Cardiac fibroblast (primary cell): ENCODE measurements at places on chromosomes 4 and X.

DNA sequence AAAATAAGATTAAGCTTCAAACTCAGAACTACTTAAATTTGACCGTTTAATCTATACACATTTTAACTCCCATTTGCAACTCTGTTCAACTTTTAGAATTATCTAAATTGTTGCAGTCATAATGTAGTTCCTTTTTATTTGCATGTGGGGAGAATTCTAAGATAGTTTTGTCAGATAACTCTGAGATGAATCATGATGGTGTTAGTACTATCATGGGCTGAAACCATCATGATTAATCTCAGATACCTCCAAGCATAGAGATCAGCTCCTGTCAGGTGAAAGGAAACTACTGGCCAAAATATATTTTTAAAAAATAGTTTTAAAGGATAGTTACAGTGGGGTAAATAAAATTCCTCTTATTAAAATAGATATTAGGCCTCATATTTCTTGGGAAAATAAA, 39.0 kb downstream of the FBXO8 start:
- DNase-seq: peak; percentile 18

DNA sequence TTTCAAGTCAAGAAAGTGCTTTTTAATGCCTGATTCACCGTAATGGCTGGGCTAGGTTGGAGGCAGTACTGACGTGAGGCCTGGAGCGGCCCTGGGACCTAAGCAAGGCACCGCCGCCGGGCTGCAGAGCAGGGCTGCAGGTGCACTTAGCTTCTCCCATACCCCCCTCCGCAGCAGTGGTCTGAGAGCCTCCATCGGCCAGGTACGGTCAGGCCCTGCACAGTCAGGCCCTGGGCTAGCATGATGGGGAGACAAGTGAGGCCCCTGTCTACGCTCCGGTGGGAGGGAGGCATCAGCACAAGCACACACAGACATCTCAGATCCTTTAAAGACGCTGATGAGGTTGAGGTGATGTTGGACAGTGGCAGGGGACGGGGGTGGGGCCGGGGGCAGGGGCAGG, 4.7 kb downstream of the MAEA start:
- no peak for DNase-seq

GRCh38 chr4:92182006-92182735, 121.6 kb upstream of the GRID2 start:
- no peak for DNase-seq

- DNase-seq: peak; percentile 63
Observed at GRCh38 chr4:80307183-80307735, 28.3 kb upstream of the CFAP299 start.

- peak; percentile 57 for DNase-seq
Observed at GRCh38 chr4:54683616-54684346, 26.0 kb downstream of the KIT start.

GRCh38 chrX:34632384-34632783, 24.7 kb downstream of the TMEM47 start:
- peak; percentile 8 for DNase-seq

DNA sequence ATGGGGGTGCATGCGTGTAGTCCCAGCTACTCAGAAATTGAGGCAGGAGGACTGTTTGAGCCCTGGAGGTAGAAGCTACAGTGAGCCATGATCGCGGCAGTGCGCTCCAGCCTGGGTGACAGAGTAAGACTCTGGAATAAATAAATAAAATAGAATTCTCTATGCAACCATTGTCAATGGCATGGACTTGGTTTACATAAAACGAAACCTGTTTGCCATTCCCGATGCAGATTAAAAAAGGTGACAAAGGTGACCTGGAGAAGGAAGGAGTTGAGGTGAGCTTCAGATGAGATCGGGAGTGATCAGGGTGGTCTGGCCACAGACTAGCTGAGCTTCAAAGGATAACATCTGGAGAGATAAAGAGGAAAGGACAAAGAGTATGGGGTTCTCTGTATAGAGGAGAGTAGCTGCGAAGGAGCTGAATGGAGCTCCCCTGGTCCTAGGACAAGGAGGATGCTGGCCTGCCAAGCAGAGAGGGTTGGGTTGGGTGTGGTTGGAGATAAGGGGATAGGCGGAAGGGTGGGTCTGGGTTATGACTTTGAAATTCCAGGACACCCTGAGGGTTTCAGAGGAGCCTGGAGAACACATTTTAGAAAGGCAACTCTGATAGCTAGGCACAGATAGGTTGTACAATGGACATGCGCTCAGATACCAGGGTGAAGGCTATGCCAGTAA, 98.6 kb downstream of the RBM47 start:
- no peak for DNase-seq

GRCh38 chrX:45824471-45824870, 623.8 kb upstream of the DIPK2B start:
- peak; percentile 96 for DNase-seq

- DNase-seq: no peak
Observed at GRCh38 chrX:118249146-118249545, 96.8 kb upstream of the WDR44 start.

- no peak for DNase-seq
Observed at GRCh38 chr4:40070387-40070786, 13.7 kb downstream of the N4BP2 start.

- DNase-seq: no peak
Observed at GRCh38 chr4:73335679-73336078, 68.4 kb upstream of the ALB start.

DNA sequence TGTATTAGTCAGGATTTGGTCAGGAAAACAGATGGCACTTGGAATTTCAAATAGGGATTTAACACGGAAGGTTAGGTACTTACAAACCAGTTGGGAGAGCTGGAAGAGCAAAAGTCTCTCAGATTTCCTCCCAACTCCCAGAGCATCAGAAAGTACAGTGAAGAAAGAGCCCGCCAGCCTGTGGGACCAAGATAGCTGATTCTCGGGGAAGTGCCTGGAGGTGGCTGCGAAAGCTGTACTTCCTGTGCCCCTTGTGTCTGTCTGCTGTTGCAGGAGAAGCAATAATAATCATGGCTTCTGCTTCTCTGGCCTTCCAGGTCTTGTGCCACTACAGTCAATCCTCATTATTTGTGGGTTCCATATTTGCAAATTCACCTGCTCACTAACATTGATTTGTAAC, 221.0 kb upstream of the BCOR start:
- no peak for DNase-seq

- peak; percentile 84 for DNase-seq
Observed at GRCh38 chr4:127400731-127401346, 231.9 kb upstream of the INTU start.

DNA sequence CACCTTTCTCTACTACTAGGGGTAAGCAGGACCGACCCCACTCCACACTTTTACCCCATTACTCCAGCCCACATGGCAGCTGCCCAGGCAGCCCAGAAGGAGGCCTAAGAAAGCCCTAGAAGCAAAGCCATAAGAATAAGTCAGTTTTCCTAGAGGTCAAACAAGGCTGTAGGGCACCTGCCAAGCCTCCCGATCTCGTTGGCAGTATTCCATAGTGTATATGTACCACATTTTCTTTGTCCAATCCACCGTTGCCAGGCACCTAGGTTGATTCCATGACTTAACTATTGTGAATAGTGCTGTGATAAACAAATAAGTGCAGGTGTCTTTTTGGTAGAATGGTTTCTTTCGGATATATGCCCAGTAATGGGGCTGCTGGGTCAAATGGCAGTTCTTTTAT, 54.2 kb downstream of the RHOXF2B start:
- DNase-seq: no peak

- no peak for DNase-seq
Observed at GRCh38 chrX:15758140-15758539, 20.1 kb downstream of the CA5B start.

DNA sequence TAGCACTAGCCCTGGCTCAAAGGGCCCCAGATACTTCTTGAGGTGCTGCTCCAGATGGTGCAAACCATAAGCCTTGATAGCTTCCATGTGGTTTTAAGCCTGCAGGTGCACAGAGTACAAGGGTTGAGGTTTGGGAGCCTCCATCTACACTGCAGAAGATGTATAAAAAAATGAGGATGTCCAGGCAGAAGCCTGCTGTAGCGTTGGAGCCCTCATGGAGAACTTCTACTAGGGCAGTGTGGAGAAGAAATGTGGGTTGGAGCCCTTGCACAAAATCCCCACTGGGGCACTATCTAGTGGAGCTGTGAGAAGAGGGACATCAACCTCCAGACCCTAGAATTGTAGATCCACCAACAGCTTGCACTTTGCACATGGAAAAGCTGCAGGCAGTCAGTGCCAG, 231.9 kb downstream of the CHIC2 start:
- DNase-seq: no peak

DNA sequence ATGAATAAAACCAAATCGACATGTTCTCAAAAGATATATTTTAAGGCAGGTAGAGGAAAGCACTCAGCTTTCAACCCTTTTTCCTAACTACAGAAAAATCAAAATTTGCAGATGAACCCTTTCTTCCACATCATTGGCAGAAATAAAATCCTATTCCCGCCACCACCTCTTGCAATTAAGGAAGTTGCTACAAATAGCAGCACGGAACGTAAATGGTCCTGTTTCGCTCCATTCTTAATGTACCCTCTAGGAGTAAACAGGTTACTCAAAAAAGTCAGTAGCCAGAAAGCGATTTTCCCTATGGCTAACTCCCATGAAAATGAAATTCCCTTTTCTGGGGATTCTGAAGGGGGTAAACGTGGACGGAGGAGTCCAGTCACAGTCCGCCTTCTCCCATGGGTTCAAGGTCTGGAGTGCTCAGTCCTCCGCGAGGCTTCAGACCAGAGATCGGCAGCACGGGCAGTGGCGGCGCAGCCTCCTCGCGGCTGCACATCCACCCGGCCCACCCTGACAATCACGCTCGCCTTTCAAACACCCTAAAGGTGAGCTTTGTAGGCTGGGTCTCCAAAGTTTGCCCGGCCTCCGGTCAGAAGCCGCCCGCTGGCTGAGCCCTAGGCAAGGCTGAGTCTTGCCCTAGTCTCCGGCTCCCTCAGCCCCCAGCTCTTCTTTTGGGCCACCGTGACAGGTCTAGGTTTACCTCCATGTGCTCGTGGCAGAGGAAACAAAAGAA, 1.8 kb downstream of the ATP11C start:
- peak; percentile 14 for DNase-seq

DNA sequence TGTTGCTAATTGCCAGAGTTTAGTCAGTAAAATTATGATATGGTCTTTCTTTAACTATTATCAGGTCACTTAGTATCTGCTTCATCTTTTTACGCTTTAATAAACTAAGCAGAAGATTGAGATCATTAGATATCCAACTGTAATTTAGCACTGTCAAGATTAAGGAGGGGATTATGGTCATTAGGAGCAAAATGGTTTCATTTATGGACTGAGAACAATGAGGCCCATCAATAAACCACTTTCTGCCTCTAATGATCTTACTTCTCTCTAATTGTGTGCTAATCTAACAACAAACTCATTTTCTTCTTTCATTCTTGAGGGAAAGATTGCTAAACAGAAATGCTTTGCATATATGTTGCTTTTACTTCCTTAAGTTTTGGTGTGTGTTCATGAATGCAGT, 340.4 kb downstream of the RPA4 start:
- DNase-seq: no peak

GRCh38 chr4:173505924-173506518, 24.0 kb downstream of the HAND2 start:
- DNase-seq: peak; percentile 78

- DNase-seq: no peak
Observed at GRCh38 chr4:7212101-7212674, 19.9 kb downstream of the SORCS2 start.

GRCh38 chrX:137425273-137425902, 140.5 kb upstream of the ZIC3 start:
- no peak for DNase-seq

- no peak for DNase-seq
Observed at GRCh38 chrX:2324151-2324550, 176.6 kb downstream of the DHRSX start.

DNA sequence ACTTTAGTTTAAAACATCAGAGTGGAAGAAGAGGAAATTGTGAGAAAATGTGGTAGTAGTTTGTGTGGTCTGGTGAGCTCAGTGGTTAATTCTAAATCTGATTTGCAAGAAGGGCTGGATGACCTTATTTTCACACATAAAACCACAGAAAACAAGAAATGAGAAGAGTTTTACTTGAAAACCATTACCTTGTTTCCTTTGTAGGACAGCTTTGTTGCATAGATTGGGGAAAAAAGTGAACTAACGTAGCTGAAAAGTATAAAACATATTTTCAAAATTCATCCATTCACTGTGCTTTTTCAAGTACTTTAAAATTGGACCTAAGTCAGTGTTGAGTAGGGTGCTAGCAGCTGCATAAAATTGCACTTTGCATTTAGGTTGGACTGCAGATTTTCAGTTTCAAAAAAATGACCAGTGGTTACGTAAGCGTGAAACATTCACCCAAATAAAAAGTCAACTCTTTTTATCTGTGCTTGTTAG, 211.3 kb downstream of the ARHGAP10 start:
- no peak for DNase-seq

- DNase-seq: peak; percentile 18
Observed at GRCh38 chr4:25031077-25031621, 403 bp upstream of the LGI2 start.

DNA sequence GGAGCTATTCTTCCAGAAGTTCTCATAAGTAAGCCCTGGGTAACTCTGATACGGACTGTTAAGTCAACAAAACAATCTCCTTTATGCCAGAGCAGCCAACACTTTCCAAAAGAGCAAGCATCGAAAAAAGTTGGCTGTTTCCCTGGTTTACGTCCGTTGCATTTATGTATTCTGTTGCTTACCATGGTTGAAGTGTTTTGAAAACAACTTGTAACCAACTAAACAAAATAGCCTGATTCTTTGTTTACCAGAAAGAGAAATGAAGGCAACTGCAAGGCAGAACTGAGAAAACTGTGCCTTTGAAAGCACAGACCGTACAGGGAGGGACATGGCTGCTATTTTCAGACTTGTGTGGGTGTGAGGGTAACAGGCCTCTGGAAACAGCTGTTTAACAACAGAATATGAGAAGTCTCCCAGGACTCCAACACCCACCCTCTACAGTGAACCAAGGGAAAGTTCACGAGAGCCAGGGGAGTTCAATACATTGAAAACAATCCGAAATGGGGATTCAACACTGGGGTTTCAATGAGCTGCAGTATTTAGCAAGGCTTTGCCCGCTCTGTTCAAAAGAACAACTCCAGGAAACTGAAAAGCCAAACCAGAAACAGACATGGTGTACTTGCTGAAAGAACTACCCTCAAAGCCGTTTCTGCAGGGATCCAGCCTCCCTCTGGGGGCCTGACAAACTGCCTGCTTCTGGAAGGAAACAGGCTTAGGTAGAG, 95.8 kb upstream of the EGFL6 start:
- peak; percentile 60 for DNase-seq

DNA sequence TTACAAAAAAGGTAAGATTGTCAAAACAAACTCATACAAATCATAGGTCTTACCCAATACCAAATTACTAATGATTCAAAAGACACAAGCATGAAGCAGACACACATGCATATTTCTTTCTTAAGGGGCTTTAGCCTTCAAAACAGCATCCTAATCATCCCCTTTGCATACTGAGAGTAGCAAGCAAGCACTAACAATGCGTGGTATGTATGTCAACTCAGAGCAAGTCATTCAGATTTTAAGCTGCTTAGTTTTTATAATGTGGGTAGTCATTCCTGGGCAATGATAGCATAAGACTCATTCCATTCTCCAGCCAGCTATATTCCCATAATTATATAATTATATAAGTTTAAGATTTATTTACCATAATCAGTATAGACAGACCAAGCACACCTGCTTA, 219.6 kb downstream of the DKK2 start:
- DNase-seq: peak; percentile 56
